ENCODE measurements at places on chromosomes 2 and 18. TPM values are rescaled to one million over a fixed set of nuclear protein-coding genes. Genes with fewer than 3 reads are reported as not detected.
A peak's percentile ranks its signal among the peaks of the same experiment; 100 is the strongest.

- H3K4me1 ChIP-seq = no peaks in the 10 kb centered on the region
- H3K27me3 ChIP-seq = no peaks in the 10 kb centered on the region
- no peak for DNase-seq
These were observed 354.4 kb upstream of the CDH19 start for GRCh38 chr18:66958309-66958708.

GRCh38 chr2:7740114-7740513 lies 822.9 kb downstream of the RNF144A start:
- no peaks in the 10 kb centered on the region for H3K4me1 ChIP-seq
- no peaks in the 10 kb centered on the region for H3K36me3 ChIP-seq
- H3K27ac ChIP-seq = no peak overlapping the region
- H3K4me3 ChIP-seq = no peak overlapping the region
- H3K27me3 ChIP-seq = no peaks in the 10 kb centered on the region
- no peak for DNase-seq

- peaks cover 18% of the 10 kb centered on the region for H3K4me1 ChIP-seq
- H3K4me3 ChIP-seq = no peak overlapping the region
- no peak for DNase-seq
- H3K27me3 ChIP-seq = no peaks in the 10 kb centered on the region
- H3K36me3 ChIP-seq = peaks cover 8% of the 10 kb centered on the region
These were observed 92.6 kb downstream of the ACTR2 start for GRCh38 chr2:65320042-65320725.

DNA sequence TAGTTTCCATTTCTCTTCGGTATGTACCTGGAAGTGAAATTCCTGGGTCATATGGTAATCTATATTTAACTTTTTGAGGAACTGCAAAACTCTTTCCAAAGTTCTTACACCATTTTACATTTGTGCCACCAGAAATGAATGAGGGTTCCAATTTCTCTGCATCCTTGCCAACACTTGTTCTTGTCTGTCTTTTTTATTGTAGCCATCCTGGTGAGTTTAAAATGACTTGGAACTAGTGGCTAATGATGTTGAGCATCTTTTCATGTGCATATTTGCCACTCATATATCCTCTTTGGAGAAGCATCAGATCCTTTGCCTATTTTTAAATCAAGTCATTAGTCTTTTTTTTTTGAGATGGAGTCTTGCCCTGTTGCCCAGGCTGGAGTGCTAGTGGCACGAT lies 59.4 kb downstream of the MALT1 start:
- H3K27me3 ChIP-seq = no peaks in the 10 kb centered on the region
- no peak overlapping the region for H3K4me3 ChIP-seq
- peaks cover 43% of the 10 kb centered on the region for H3K36me3 ChIP-seq
- no peaks in the 10 kb centered on the region for H3K4me1 ChIP-seq
- DNase-seq = no peak

DNA sequence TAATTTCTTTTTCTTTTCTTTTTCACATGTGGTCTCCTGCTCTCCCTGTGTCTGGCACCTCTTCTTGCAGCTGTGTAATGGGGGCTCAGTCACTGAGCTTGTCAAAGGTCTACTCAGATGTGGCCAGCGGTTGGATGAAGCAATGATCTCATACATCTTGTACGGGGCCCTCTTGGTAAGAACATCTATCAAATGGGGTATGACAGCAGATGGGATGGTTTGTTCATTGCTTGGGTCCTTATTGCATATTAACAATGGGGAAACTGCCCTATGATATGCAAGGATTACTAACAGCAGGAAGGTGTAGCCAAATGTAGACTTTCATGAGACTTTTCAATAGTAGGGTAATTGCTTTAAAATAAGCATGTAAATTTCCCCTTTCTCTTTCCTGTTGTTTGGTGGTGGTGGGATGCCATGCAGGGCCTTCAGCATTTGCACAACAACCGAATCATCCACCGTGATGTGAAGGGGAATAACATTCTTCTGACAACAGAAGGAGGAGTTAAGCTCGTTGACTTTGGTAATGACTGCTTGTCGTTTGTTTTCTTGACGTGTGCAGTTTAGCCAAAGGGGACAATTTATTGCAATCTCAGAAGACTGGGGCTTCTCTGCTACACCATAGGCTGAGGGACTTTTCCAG lies 36.5 kb downstream of the MYO3B start:
- no peak overlapping the region for H3K4me3 ChIP-seq
- no peak overlapping the region for H3K27ac ChIP-seq
- H3K36me3 ChIP-seq = no peaks in the 10 kb centered on the region
- no peak for DNase-seq
- no peaks in the 10 kb centered on the region for H3K27me3 ChIP-seq

- H3K27me3 ChIP-seq = no peaks in the 10 kb centered on the region
- no peaks in the 10 kb centered on the region for H3K36me3 ChIP-seq
- DNase-seq = no peak
These were observed 414.8 kb upstream of the FIGN start for GRCh38 chr2:164150604-164151003.

DNA sequence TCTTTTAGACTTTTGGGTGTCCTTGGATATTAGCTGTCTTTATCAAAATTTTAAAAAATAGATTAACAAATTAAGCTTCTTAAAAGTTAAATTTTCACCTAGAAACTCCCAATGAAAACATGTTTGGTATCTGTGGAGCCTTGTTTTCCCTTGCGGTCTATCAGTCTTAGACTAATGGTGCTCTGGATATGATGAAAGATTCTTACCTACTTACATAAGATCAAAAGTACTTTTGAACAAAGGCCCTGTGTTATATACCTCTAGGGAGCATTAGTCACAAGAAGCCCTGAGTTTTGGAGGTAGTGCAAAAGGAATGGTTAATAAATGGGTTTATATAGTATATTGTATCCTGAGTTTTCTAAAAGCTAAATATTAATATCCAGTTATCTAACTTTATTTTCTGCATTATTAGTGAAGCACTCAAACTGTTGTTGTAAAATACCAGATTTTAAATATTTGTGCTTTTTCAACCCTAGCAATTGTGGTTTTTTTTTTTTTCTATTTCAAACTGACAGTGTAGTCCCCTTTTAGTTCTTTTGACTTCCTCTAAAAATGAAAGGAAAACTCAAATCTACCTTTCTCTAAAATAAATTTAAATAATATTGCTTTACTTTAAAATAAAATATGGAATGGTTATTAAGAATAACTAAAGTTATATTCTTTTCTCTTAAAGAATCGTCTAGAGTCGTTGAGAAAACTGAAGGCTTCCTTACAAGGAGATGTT lies 18.1 kb downstream of the NDC80 start:
- no peaks in the 10 kb centered on the region for H3K27me3 ChIP-seq
- peak; percentile 16 for DNase-seq
- no peaks in the 10 kb centered on the region for H3K36me3 ChIP-seq
- no peak overlapping the region for H3K4me3 ChIP-seq
- peaks cover 10% of the 10 kb centered on the region for H3K4me1 ChIP-seq

DNA sequence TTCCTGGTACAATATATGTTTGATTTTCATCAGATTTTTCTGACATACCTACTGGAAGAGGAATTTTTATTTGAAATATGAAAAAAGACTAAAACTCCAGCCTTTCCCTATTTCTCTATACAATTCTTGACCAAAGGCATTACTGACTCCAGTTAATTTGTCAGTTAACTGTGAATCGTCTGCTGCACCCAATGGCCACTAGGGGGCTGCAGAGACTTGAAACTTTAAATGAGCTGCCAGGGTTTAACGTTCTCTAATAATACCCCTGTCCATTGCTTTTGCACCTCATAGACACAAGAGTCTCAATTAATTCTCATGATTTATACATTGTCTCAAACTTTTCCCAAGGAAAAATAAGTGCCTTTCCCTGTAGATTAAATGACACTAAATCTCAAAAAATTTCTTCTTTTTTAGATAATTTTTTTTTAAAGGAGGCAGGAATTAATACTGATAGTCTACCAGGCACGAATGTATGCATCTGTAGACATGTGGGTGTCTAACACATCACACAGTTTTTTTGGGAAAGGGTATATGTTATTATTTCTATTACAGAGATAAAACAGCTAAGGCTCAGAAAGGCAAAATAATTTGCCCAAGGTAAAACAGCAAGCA lies 1.8 kb upstream of the ALK start:
- peak; percentile 61 for DNase-seq
- peaks cover 21% of the 10 kb centered on the region for H3K4me1 ChIP-seq
- H3K36me3 ChIP-seq = no peaks in the 10 kb centered on the region
- H3K4me3 ChIP-seq = no peak overlapping the region

GRCh38 chr2:212245880-212246279 lies 292.7 kb downstream of the ERBB4 start:
- H3K27ac ChIP-seq = no peak overlapping the region
- no peak for DNase-seq
- H3K27me3 ChIP-seq = no peaks in the 10 kb centered on the region
- H3K4me3 ChIP-seq = no peak overlapping the region

DNA sequence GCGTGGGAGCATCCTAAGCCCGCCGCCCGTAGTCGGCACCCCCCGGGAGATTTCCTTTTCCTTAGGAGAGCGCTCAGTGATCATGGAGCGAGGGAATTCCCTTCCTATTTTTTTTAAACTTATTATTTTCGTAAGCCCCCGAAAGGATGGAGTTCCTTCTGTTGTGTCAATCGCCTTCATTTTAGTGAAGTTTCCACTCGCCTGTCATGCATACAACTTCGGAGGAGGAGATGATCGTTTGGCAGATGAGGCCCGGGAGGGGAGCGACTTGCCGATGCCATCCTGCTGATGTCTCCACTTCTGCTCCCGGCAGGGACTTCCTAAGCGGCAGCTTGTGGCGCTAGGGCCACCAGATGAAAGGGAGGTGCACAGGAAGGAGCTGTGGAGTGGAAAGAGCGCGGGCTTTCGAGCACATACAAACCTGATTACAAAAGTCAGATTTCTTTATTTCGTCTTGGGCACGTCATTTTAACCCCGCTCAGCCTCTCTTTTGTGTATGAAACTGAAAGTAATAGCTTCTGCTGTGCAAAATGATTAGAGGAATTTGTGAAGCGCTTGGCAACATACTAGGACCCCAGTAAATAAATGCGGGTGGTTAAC lies at the start of gene ADGRF3:
ADGRF3 (minus strand) TSS at position 336 of the 600 bp plus-strand sequence. CDS start 555 bp downstream, outside the sequence.
- peak; percentile 65 for DNase-seq
- no peaks in the 10 kb centered on the region for H3K36me3 ChIP-seq
- H3K4me3 ChIP-seq = peak within 1 kb of the TSS; percentile 72
- peak within 1 kb of the TSS; percentile 94 for H3K27ac ChIP-seq
- peaks cover 35% of the 10 kb centered on the region for H3K4me1 ChIP-seq

DNA sequence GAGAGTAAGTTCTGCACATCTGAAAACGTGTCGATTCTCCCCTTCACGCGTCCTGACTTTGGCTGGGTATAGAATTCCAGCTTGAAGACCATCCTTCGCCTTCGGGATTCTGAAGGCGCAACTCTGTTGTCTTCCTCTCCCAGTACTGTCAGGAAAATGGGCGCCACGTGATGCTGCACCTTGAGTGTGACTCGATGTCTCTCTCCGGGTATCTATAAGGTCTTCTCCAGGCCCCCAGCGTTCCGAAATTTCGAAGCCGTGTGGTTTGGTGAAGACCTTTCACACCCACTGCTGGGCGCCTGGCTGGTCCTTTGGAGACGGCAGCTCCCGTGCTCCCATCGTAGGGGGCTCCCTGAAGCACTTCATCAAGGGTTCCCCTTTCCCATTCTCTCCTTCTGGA lies 203.7 kb downstream of the HDAC4 start:
- peaks cover 38% of the 10 kb centered on the region for H3K4me1 ChIP-seq
- no peak overlapping the region for H3K4me3 ChIP-seq
- H3K36me3 ChIP-seq = peaks cover 31% of the 10 kb centered on the region
- DNase-seq = no peak
- no peak overlapping the region for H3K27ac ChIP-seq
- H3K27me3 ChIP-seq = no peaks in the 10 kb centered on the region

DNA sequence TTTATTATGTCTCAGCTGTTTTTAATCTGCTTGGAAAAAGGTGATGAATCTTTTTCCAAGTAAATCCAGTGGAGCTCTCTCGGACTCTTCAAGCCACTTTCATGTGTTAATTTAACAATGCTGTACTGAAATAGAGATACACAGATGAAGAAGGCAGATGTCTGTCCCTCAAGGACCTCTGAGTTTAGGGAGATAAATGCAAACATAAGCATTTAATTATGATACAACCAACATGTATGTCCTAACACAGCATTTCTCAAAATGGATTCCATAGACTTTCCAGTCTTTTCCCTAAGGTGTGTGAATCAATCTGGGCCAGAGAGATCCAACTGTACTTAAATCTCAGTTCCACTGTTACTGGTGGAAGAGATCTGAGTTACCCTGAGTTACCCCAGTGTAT lies 262.4 kb downstream of the RND3 start:
- no peak overlapping the region for H3K27ac ChIP-seq
- no peaks in the 10 kb centered on the region for H3K36me3 ChIP-seq

GRCh38 chr18:52615943-52616342 lies 275.9 kb downstream of the DCC start:
- no peaks in the 10 kb centered on the region for H3K36me3 ChIP-seq
- no peaks in the 10 kb centered on the region for H3K27me3 ChIP-seq
- no peak overlapping the region for H3K4me3 ChIP-seq
- no peak overlapping the region for H3K27ac ChIP-seq
- H3K4me1 ChIP-seq = no peaks in the 10 kb centered on the region
- no peak for DNase-seq

DNA sequence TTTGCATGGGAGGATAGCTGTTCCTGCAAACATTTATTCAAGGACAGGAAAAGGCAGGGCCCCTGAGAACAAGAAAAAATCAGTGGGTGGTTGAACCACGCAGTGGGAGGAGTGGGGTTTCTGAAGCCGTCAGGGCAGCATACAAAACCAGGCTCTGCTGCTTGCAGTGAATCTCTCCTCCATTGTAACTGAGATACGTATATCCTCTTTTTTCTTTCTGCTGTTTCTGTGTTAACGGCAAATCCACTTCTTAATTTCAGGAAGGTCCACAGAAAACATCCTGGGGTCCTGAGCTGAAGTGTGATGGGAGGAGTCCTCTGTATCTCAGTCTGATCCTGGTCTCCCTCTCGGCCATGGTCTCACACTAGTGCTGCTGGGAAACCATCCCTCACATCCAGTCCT lies 27.2 kb upstream of the KCNF1 start:
- H3K4me3 ChIP-seq = no peak overlapping the region
- peaks cover 10% of the 10 kb centered on the region for H3K27me3 ChIP-seq
- DNase-seq = no peak
- H3K4me1 ChIP-seq = no peaks in the 10 kb centered on the region
- H3K27ac ChIP-seq = no peak overlapping the region

Gene ST6GAL2
- total RNA-seq = 9.0 TPM

Gene SLC9A4
- total RNA-seq = 143 TPM

Gene HOXD11
- not detected for total RNA-seq

Gene DES
- 5,539 TPM for total RNA-seq

Gene ASB18
- not detected for total RNA-seq

Gene RABL2A
- 10.8 TPM for total RNA-seq

Gene ADD2
- 5.5 TPM for total RNA-seq

Gene SLC66A3
- total RNA-seq = 39.1 TPM

Gene FOXD4L1
- total RNA-seq = not detected
